Activated naive CD8-positive, alpha-beta T cell treated with anti-CD3 and anti-CD28 coated beads, Interleukin-2, amount 50 U/mL, for 24 hours (primary cell): ENCODE measurements at places on chromosomes 3 and 15.

GRCh38 chr3:17372362-17373210, 369.8 kb downstream of the TBC1D5 start:
- no peak for DNase-seq

DNA sequence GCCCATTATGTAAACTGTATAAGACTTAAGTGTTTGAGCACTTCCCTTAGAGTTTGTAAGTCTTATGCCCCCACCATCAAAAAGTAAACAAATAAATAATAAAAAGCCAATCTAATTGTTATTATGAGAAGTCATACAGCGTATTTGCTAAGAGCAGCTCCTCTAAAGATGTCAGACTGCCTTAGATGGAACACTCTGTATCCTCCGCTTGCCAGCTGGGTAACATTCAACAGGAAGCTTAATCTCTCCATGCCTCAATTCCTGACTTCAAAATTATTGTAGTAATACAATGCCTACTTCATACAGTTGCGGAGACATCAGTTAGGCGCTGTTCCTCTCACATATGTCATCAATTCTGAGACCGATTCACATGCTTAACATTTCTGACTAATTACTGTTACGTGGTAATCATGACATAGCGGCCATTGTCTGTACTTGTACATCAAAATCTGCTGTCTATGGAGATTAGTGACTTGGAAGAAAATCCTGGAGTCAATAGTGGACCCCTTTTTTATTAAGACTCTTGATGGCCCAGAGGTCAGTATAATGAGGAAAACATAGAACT, 417.7 kb downstream of the LPP start:
- no peak for DNase-seq

DNA sequence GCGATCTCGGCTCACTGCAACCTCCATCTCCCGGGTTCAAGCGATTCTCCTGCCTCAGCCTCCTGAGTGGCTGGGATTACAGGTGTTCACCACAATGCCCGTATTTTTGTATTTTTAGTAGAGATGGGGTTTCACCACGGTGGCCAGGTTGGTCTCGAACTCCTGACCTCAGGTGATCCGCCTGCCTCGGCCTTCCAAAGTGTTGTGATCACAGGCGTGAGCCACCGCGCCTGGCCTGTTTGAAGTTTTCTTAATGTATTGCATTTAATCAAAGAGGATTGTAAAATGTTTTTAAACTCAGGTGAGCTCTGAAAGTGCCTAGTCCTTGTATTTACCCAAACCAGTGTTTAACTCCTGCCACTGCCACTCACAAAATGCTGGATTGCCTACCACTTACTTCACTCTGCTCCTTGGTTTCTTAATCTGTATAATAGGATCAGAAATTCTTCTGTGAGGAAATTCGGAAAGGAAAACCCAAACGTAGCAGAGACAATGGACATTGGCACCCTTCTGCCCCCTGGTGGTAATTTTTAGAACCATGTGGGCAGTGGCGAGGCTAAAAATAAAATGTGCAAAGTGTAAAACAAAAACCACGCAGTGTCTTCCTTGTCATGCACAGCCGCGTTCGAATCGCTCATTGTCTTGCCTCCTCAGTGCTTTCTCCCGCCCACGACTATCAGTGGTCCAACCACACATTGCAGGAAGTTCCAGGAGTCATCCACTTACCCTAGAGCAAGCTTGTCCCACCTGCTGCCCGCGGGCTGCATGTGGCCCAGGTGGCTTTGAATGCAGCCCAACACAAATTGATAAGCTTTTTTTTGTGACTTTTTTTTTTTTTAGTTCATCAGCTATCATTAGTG, 27.3 kb downstream of the CEP19 start:
- peak; percentile 68 for DNase-seq

GRCh38 chr3:40597441-40597840, 72.7 kb downstream of the ZNF621 start:
- no peak for DNase-seq

DNA sequence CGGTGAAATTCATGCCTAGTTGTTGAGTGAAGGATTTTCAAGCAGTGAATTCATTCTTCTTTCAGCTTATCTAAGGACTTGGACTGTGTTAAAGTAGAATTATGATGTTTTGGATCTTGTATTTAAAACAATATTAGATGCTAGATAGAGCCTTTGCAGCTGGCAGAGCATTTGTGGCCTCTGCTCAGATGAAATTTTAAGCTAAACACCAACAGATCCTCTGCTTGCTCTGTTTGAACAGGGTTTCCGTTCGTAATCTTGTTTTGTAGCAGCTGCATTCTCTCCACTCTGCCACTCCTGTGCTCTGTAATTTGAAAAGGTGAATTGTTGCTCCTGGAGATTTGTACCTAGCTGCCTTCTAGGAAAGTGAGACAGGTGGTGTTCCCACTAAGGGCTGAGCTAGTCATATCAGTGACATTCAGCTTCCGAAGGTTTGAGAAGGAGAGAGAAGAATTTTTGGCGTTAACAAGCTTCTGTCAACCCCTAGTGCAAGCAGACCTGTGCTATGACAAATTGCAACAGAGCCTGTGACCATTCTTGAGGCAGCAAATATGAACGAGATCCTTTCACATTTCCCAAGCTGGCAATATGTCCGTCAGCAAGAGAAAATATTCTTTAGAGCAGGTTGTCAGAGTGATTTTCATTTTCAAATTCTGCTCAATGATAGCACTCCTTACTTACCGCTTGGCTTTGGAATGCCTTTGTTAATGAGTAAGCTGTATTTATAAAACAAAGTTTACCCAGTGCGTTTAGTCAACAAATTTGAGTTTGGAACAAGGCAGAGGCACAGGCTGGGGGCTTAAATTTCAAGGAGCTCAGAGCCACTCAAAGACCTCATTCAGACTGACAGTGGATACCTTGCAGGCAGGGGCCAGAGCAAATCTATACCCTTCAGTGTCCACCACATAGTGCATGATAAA, 5.3 kb downstream of the CHST2 start:
- DNase-seq = no peak

GRCh38 chr15:80182611-80183261, 29.9 kb downstream of the FAH start:
- no peak for DNase-seq
